Myometrial cell (primary cell): ENCODE measurements at places on chromosomes 16 and 17. TPM values are rescaled to one million over a fixed set of nuclear protein-coding genes. Genes with fewer than 3 reads are reported as not detected.

PDK2 gene
- 7.1 and 13.0 TPM in 2 replicates for total RNA-seq

SSTR5 gene
- total RNA-seq, result not detected in 2 replicates

GNAO1 gene
- total RNA-seq, result 0.53 TPM in 1 of 2 replicates, not detected in the other

TMEM204 gene
- total RNA-seq, result 28.5 and 39.8 TPM in 2 replicates

RCVRN gene
- not detected in 2 replicates for total RNA-seq

NACA2 gene
- total RNA-seq, result not detected in 2 replicates

CACNA1G gene
- not detected in 2 replicates for total RNA-seq

CHTF18 gene
- total RNA-seq, result 14.4 and 17.4 TPM in 2 replicates

OR3A3 gene
- not detected in 2 replicates for total RNA-seq

TP53TG3C gene
- total RNA-seq, result not detected in 2 replicates

USH1G gene
- not detected in 2 replicates for total RNA-seq
